ENCODE measurements at places on chromosomes 16 and 17.

DNA sequence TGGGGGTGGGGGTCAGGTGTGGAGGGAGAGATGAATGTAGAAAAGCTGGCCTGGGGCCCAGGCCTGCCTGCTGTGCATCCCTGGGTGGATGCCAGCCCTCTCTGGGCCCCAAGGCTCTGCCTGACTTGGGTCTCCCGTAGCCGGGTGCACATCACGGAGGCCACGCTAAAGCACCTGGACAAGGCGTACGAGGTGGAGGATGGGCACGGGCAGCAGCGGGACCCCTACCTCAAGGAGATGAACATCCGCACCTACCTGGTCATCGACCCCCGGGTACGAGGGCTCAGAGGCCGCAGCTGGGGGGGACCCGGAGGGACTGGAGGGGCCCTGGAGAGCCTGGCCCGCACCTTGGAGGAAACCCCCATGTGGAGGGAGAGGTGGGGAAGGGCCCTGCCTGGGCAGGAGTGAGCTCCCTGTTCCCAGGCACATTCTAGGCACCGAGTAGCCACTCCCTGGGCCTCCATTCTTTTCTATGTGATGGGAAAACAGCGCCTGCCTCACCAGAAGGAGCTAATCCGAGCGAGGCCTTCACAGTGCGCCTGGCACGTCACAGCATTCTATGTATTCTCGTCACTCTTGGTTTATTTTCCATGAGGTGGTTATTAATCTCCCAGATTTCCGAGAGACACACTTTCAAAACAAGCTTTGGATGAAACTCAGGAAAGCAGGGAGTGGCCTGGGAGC lies 34.7 kb downstream of the ADCY7 start:
- no peak for DNase-seq

DNA sequence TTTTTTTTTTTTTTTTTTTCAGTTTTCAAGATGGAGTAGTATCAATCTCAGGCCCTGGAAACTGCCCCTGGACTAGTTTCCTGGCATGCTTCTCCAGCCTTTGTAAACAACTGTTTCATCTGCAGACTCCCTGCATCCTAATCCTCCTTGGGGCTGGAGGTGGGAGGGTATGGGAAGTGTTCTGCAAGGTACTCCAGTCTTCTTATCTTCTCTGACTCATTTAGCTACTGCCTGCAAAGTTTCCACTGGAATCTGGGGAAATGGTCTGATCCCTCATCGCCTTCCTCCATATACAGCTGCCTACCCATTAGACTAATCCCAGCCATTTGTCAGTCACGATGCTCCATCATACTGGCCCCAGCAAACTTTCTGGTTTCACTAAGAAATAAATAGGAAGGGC lies 21.5 kb downstream of the COPZ2 start:
- no peak for DNase-seq

GRCh38 chr16:51538707-51539498 lies 387.8 kb upstream of the SALL1 start:
- DNase-seq: no peak

DNA sequence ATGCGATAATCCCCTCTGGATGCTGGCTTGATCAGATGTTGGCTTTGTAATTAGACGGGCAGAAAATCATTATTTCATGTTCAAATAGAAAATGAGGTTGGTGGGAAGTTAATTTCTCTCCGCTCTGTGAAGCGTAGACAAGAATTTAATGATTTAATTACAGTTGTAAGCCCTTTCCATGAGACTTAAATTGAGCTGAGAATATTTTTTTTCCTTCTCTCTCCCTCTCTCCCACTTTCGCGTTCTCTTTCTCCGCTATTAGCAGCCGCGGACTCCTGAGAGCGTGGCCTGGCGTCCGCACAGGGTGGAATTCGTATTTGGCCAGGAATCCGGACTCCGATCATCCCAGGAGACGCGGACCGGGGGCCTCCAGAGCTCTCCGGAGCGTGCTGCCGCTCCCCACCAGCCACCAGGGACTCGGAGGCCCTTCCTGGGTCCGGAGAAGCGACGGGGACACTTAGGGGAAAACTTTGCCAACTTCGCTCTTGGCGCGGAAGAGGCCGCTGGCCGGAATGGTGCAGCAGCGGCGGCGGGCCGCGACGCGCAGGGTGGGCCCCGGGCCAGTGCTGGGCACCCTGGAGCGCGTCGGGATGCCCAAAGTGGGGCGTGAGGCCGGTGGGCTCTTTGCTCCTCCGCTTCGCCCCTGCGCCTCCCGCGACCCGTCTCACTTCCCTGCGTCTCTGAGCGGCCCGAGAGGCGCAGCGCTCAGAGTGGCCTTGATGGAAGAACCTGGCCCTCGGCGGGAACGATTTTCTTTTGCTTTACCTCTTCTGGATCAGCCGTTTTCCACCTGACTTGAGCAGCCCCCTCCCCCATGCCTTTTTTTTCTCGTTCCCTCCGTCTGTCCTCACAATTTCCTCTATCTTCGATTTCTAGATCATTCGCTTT lies 3.6 kb upstream of the IRX3 start:
- DNase-seq: no peak

- DNase-seq: no peak
These were observed 103.2 kb upstream of the SMURF2 start for GRCh38 chr17:64765191-64765889.

DNA sequence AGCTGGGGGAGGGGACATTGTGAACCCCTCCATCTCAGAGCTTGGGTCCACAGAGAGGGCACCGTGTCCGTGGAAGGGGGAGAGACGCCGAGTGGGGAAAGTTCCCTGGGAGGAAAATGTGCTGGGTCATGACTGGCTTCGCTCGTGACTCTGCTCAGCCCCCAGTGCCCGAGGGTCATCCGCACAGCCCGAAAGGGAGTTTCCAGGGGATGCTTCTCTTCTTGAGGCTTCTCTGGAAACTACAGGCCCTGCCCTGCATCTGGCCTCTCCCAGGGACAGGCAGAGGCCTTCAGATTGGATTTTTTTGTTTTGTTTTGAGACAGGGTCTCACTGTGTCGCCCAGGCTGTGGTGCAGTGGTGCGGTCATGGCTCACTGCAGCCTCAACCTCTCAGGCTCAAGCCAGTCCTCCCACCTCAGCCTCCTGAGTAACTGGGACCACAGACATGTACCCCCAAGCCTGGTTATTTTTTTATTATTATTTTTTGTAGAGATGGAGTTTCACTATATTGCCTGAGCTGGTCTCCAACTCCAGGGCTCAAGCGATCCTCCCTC lies 9.8 kb upstream of the GSE1 start:
- no peak for DNase-seq

DNA sequence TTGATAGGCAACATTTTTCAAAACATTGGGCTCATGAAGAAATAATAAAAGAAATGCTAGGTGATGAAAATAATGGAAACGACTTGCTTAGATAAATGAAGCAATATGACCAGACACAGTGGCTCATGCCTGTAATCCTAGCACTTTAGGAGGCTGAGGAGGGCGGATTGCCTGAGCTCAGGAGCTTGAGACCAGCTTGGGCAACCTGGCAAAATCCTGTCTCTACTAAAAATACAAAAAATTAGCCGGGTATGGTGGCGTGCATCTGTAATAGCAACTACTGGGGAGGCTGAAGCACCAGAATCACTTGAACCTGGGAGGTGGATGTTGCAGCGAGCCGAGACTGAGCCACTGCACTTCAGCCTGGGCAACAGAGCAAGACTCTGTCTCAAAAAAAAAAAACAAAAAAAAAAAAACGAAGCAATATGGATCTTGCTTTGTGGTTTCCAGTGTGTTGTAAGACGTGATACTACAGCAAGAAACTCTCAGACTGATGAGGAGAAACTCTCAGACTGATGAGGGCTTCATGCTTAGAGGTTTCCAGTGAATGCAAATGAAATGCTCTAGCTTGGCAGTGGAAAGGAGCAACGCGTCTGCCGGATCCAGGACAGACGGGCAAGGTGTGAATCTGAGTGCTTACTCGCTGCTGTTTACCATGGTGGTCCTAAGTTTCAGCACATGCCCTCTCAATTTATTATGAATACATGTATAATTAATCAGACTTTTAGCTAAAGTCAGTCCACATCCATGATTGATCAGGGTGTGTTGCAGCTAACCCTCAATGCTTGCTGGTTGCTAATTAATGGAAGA lies 11.5 kb upstream of the IGF2BP1 start:
- DNase-seq: no peak

Data from anterior cingulate cortex (tissue), 58 donors.